Fibroblast of skin of back (primary cell): ENCODE measurements at places on chromosomes 12 and 14.

- no peak for DNase-seq
Observed at GRCh38 chr12:94677778-94678177, 27.4 kb upstream of the TMCC3 start.

DNA sequence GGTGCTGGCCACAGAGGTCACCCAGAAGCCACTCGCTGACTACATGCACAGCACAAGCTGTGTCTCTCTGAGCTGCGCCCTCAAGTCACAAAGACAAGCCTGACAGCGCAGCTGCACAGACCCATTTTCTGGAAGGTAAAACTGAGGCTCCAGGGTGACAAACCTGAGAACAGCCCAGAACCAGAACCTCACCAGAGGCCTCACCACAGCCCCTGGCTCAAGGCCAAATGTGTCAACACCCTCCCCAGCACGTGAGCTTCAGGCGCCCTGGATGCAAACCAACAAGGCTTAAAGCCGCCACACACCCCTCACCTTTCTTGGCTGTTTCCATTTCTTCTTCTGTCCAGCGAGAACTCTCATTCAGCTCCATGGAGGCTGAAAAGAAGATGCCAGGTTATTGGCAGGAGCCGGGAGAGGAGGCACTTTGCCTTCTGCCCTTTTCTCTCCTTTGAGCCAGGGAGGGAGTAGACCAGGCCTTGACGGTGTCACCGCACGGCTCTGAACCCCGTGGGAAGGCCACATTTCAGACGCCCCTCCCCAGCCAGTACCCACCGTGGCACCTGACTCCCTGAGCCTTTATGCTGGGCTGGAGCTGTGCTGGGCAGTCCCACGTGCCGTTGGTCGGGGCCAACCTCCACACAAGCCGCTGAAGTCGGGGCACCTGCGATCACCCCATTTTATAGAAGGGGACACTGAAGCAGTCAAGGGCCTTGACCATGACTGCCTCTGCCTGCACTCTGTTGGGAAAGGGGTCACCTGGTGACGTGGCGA is 103.1 kb downstream of the RFLNA start:
- no peak for DNase-seq

DNA sequence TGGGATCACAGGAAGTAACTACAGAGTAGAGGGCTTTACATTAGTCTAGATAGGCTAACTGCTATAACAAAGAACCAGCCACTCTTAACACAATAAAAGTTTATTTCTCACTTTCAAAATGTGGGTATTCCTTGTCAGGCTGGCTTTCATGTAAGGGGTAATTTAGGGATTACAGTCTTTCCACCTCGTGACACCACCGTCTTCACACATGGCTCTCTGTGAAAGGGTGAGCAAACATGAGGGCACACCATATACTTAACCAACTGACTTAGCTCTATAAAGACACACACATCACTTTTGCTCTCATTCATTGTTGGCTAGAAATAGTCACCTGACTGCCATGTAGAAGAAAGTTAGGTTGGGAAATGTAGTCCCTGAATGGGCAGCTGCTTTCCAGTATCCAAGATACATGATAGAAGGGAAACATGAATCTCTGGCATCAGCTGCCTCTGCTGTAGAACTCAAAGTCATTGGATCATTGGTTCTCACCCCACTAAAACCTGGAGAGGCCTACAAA is 66.1 kb upstream of the CRY1 start:
- DNase-seq = no peak

- peak; percentile 59 for DNase-seq
Observed at GRCh38 chr12:53596920-53597363, 29.2 kb downstream of the ATF7 start.

DNA sequence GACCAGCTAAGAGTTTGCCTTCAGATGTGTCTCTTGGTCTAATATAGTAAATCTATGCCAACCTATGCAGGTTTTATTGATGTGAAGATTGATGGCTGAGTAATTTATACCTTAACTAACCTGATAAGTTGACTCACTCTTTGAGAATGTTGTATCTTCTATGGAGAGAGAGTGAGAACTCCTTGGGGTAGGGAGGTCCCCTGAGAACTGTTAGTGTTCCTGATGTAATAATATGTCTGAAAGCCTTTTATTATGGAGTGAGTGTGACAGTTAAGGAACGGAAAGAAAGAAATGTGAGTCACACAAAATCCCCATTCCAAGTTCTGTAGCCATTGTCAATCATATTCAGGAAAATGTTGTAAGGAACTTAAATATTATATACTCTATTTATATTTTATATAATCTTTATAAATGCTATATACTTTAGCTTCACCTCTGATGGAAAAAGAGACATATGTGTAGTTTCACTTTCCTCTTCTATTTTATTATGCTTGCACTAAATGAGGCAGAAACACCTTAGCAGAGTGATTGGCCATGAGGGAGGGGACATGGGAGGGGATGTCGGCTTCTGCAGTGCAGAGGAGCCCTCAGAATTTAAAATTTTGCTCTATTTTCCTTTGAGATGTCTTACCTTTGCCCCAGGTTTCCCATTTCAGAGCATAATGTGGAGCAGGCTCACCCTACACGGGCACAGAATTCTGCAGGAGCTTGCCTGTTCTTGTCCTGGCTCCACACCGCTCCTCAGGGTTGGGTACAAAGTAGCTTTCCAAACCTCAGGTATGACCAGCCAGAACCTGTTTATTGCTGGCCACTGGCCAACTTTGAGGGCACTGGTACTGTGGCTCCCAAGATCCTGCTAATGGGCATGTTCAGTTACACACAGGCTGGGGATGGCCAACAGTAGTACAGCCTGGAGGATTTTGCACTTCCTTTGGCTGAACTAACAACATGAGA is 57.7 kb downstream of the ARF6 start:
- DNase-seq = peak; percentile 30

DNA sequence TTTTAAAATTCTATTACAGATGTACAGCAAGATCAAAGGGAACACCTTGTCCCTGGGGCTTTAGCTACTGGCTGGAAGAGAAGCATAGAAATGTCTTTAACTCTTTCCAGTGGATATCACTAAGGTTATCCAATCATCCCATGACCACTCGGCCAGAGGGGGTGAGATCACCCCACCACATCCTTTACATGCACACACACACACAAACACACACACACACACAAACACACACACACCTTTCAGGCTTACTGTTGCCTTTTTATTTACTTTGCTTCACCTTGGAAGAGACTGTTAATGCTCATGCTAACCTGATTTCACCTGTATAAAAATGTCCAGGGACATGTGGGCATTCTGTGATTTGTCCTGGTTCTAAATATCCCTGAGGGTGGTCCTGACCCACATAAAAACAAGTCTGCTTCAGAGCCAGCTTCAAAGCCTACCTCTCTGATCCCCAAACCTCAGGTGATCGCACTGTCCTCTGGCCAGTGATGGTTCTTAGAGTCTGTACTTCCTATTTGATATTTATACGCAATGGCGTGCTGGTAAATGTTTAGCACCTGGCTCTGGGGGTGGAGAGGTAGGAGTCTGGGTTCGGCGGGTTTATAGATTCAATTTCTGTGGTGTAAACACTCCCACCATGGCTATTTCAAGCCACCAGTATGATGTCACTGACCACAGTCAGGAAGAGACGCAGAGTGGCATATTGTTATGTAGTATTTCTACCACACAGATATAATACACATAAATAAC is 166.1 kb upstream of the EEA1 start:
- no peak for DNase-seq

- no peak for DNase-seq
Observed at GRCh38 chr14:71754422-71755095, 177.7 kb upstream of the RGS6 start.

DNA sequence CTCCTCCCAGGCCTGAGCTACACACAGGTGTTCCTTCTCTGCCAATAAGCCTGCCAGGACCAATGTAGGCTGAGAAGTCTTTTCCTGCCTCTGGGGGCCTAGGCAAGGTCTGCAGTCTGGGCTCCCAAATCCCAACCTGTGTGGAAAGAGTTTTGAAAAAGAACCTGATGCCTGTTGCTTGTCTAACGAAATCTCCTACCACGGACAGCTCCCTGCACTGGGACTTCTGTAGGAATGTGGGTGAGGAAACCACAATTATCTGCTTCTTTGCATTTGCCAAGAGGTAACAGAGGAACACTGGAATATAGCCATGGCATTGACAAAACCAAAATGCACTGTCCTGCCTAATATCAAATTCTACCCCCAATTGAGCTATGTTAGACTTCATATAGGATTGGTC is 877.0 kb upstream of the TMEM132C start:
- peak; percentile 79 for DNase-seq

DNA sequence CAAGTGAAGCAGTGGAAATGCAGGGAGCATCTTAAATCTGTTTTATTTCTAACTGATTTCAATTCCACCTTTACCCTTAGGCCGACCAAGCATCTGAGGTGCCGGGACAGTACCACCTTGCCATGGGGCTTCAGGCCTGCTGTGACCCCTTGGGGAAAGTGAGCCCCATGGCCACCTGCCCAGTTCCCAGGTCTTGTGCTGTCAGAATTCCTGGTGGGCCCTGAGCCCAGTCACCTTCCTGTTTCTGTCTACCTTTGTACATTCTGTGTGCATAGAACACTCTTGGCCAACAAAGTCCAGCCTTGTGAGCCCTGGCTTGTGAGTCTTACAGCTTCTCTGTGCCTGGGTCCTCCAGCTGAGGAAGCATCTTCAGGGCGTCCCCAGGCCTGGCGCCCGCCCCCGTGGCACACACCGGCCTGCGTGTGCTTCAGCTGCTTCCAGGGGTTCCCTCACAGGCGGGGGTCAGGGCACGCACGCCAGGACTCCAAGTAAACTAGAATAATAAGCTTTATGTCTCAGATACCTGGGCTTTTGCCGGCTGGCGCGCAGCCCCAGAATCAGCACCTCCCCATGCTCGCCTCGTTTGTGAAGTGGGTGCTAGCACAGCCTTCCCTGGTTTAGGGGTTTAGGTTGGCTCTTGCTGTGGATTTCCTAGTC is 10.3 kb downstream of the ZFYVE21 start:
- no peak for DNase-seq

- DNase-seq = no peak
Observed at GRCh38 chr12:70448371-70448770, 82.3 kb downstream of the KCNMB4 start.

- no peak for DNase-seq
Observed at GRCh38 chr14:59377991-59378601, 87.1 kb downstream of the GPR135 start.

GRCh38 chr12:102954134-102954533 is 3.3 kb upstream of the ASCL1 start:
- no peak for DNase-seq

DNA sequence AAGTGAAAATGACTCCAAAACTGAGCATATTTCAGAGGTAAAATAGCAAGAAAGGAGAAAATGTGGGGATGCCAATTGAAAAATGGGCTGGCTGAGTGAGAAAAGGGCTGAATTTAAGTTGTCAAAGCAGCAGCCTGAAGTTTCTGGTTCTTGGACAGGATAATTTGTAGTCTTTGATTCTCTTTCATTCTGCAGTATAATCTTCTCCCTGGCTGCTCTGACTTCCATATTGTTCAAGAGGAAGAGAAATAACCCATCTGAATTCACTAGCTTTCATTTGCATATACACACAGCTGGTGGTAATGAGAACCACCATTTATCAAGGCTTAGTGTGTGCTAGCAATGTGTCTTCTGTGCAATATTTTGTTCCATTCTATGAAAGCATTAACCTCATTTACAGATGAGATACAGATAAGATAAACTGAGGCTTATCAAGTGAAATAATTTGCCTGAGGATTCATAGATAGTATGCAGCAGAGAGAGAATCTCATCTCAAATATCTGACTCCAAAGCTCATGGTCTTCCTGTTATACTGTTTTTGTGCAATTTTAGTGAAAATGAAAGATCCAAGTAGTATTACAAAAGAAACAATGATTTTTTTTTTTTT is 184.2 kb downstream of the TMTC2 start:
- DNase-seq = no peak

DNA sequence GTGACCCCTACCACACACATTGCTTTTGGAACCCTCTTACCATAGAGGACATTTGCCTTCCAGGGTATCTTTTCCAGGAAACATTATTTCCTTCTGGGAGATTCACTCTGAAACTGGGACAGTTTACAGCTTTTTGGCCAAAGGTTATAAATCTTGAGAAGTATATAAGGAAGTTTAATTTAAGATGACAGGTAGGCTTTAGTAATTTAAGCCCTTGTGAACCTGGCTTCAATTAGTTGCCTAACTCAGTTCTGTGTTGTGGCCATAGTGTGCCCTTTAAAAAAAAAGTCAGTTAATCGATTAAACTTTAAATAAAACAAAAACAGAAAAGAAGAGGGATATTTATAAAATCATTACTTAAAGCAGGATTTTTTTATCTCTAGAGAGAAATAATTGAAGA is 142.9 kb downstream of the NAV3 start:
- DNase-seq = no peak

DNA sequence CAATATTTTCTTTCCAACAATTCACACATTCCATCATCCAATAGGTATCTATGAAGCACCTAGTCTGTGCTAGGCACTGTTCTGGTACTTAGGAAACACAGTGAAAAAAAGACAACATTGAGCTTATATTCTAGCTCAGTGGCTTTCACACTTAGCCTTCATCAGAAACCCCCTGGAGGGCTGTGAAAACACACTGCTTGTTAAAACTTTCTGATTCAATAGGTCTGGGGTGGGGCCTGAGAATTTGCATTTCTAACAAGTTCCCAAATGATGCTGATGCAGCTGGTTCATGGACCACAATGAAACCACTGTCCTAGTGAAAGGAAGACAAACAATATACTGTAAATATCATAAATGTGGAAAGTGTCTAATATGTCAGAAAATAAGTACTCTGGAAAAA is 5.9 kb downstream of the VTI1B start:
- DNase-seq = no peak

GRCh38 chr12:44873898-44874297 is 2.2 kb downstream of the NELL2 start:
- DNase-seq = no peak

DNA sequence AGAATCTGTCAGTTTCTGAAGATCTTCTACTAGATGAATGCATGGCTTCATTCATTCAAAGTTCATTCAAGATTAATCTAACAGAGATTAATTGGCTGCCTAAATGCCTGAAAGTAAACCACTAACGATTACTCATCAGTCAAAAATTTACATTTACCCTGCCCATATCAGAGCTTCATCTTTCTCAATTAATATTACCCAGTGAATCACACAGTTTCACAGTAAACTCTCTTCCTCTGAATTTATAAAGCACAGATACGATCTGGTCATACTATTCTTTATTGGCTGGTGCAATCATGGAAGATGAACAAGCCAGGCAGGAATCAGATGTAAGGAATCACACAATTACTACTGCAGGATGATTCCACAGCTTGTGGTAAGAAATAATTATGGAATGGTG is 377.7 kb downstream of the SLC16A7 start:
- DNase-seq = peak; percentile 63

DNA sequence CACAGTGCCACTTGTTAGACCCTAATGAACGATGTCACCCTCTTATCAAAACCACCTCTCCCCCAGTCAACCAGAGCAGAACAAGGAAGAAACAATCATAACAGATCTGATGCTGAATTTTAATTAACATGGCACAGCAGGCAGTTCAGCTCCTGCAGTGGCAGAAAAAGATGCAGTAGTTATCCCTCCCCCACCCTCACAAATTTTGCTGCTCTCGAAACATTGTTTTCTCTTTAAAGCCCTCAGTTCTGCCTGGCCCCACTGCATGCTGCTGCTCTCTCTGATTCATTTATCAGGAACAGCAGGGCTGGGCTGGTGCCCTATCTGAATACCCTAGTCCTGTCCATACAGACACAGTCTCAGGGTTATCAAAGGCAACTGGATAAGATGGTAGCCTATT is 12.2 kb downstream of the CCDC175 start:
- no peak for DNase-seq
